ENCODE measurements at places on chromosomes 6 and 20.

GRCh38 chr20:58131551-58132142 lies 96.8 kb downstream of the ANKRD60 start:
- H3K4me3 ChIP-seq, result no peak overlapping the region
- no peak for DNase-seq
- no peaks in the 10 kb centered on the region for H3K4me1 ChIP-seq
- no peaks in the 10 kb centered on the region for H3K36me3 ChIP-seq
- H3K27me3 ChIP-seq, result peaks cover 71% of the 10 kb centered on the region
- H3K27ac ChIP-seq, result no peak overlapping the region

- peaks cover 33% of the 10 kb centered on the region for H3K4me1 ChIP-seq
- no peaks in the 10 kb centered on the region for H3K27me3 ChIP-seq
- H3K36me3 ChIP-seq, result peaks cover 82% of the 10 kb centered on the region
- DNase-seq, result no peak
- H3K4me3 ChIP-seq, result no peak overlapping the region
Measured at GRCh38 chr20:63568170-63568981, 5.7 kb downstream of the HELZ2 start.

DNA sequence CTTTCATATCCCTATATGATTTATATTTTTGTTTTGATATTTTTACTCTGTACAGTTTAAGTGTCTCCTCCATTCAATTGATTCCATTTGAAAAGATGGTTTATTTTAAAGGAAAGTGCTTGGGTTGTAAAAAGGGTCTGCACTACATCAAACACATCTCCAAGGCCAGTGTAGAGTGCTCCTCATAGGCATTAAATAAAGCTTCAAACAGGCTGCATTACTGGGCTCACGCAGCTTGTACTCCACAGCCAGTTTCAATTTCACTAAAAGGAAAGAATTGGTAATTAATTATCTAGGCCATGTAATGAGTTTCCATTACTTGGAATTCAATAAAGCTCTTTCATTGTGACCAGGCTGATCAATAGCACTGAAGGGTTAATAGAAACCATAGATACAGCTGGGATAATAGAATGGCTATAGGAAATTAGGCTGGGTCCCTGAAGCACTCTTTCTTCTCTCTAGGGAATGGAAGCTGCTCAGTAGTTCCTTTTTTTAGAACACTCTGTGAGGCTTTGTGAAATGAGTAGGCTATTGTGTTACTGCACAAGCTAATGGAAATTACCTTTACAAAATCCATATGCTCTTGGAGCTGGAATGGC lies 442.2 kb downstream of the RNF144B start:
- no peak for DNase-seq
- H3K4me1 ChIP-seq, result no peaks in the 10 kb centered on the region
- no peaks in the 10 kb centered on the region for H3K36me3 ChIP-seq
- no peaks in the 10 kb centered on the region for H3K27me3 ChIP-seq

- no peaks in the 10 kb centered on the region for H3K27me3 ChIP-seq
- H3K36me3 ChIP-seq, result no peaks in the 10 kb centered on the region
- no peaks in the 10 kb centered on the region for H3K4me1 ChIP-seq
- DNase-seq, result no peak
- H3K4me3 ChIP-seq, result no peak overlapping the region
- no peak overlapping the region for H3K27ac ChIP-seq
Measured at GRCh38 chr6:131469130-131469529, 103.9 kb upstream of the ARG1 start.

GRCh38 chr6:8557014-8557748 lies 121.8 kb upstream of the SLC35B3 start:
- no peaks in the 10 kb centered on the region for H3K36me3 ChIP-seq
- H3K4me3 ChIP-seq, result no peak overlapping the region
- H3K27me3 ChIP-seq, result no peaks in the 10 kb centered on the region
- no peak overlapping the region for H3K27ac ChIP-seq
- no peak for DNase-seq

DNA sequence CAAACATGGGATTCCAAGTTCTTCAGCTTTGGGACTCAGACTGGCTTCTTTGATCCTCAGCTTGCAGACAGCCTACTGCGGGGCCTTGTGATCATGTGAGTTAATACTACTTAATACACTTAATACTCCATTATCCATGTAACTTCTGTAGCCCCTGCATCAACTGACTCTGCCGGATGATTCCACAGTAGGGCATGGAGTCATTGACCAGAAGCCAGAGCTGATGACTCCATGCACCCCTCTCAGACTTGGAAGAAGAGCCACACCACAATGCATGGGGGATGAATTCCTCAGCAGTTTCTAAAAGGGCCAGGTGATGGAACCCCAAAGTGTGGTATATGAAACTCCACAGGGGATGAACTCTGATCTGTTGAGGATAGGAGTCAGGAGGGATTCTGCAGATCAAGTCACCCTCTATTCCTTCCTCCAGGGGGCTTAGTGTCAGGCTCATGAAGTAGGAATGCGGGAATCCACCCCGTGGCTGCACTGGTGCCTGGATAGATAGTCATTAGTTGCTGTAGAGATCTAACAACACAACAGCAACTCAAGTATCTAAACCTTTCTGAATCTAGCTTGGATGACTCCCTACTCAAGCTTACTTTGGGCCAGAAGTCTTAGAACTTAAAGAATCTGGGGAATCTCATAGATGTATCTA lies 70.2 kb downstream of the GPR6 start:
- no peak overlapping the region for H3K27ac ChIP-seq
- H3K36me3 ChIP-seq, result no peaks in the 10 kb centered on the region
- peak; percentile 16 for DNase-seq
- peaks cover 28% of the 10 kb centered on the region for H3K27me3 ChIP-seq
- H3K4me1 ChIP-seq, result peaks cover 1% of the 10 kb centered on the region

DNA sequence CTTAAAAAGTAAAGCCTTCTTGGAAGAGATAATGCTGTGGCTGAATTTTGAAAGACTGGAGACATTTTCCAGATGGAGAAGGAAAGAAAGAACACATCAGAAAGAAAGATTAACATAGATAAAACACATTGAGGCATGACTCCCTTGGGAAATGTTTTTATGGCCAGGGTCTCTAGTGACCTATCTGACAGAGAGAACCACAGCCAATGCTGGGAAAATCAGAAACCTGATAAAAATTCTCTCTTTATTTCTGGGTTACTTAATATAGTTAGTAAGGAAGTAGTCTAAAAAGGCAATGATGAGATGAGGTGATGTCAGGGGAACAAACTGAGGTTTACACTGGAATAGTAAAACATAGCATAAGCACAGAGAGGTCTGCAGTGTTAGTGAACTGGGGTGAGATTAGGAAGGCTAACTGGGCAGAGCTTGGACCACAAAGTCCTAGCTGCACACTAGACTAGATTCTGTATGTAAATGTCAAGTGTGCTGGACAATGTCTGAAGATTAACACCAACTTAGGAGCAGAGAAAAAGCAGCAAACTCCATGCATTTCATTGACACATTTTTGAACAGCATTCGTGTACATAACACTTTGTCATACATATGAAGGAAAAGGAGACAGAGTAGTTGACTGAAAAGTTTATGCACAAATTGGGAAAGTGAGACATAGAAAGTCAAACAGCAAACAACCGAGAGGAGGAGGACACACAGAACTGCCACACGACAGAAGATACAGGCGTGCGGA lies 31.0 kb downstream of the ELOVL2 start:
- no peaks in the 10 kb centered on the region for H3K36me3 ChIP-seq
- no peaks in the 10 kb centered on the region for H3K27me3 ChIP-seq
- H3K4me3 ChIP-seq, result no peak overlapping the region
- H3K4me1 ChIP-seq, result peaks cover 12% of the 10 kb centered on the region

- H3K36me3 ChIP-seq, result peaks cover 5% of the 10 kb centered on the region
- DNase-seq, result peak; percentile 48
- H3K27ac ChIP-seq, result peak overlapping the region; percentile 53
Measured at GRCh38 chr20:13017235-13017634, 8.5 kb downstream of the SPTLC3 start.

- no peaks in the 10 kb centered on the region for H3K36me3 ChIP-seq
- no peaks in the 10 kb centered on the region for H3K27me3 ChIP-seq
- no peak for DNase-seq
- H3K27ac ChIP-seq, result no peak overlapping the region
Measured at GRCh38 chr6:128719786-128720185, 163.2 kb upstream of the LAMA2 start.

GRCh38 chr6:138818496-138819194 lies 22.8 kb downstream of the ECT2L start:
- no peak overlapping the region for H3K27ac ChIP-seq
- H3K4me3 ChIP-seq, result no peak overlapping the region
- peaks cover 5% of the 10 kb centered on the region for H3K4me1 ChIP-seq
- no peaks in the 10 kb centered on the region for H3K36me3 ChIP-seq
- no peaks in the 10 kb centered on the region for H3K27me3 ChIP-seq

DNA sequence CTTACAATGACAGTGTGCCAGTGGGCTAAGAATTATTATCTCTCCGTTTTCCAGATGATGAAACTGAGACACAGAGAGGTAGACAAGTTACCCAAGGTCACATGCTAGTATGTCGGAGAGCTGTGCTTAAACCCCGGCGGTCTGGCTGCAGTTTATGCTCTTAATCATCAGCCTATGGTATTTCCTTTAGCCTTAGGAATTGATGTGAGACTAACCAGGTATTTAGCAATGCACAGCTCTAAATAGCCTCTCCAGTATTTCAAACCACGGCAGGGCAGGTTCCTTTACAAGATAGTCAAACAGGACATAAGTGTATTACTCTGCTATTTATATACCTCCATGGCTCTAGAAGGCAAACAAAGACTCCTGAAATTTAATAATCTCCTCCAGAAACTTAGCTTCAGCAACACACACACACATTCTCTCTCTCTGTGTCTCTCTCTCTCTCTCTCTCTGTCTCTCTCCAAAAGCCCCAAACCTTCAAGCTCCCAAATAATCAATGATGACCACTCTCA lies 142.0 kb upstream of the ZNF217 start:
- H3K36me3 ChIP-seq, result no peaks in the 10 kb centered on the region
- no peak overlapping the region for H3K4me3 ChIP-seq

- H3K4me1 ChIP-seq, result peaks cover 26% of the 10 kb centered on the region
- H3K27ac ChIP-seq, result peak overlapping the region; percentile 89
- no peak for DNase-seq
- H3K27me3 ChIP-seq, result no peaks in the 10 kb centered on the region
- peak overlapping the region; percentile 76 for H3K4me3 ChIP-seq
- H3K36me3 ChIP-seq, result peaks cover 17% of the 10 kb centered on the region
Measured at GRCh38 chr20:19887556-19888268, 129.4 kb upstream of the NAA20 start.

GRCh38 chr6:21615504-21615903 lies 22.0 kb downstream of the SOX4 start:
- no peak overlapping the region for H3K4me3 ChIP-seq
- no peak for DNase-seq
- peaks cover 3% of the 10 kb centered on the region for H3K4me1 ChIP-seq
- H3K27ac ChIP-seq, result no peak overlapping the region
- no peaks in the 10 kb centered on the region for H3K27me3 ChIP-seq

DNA sequence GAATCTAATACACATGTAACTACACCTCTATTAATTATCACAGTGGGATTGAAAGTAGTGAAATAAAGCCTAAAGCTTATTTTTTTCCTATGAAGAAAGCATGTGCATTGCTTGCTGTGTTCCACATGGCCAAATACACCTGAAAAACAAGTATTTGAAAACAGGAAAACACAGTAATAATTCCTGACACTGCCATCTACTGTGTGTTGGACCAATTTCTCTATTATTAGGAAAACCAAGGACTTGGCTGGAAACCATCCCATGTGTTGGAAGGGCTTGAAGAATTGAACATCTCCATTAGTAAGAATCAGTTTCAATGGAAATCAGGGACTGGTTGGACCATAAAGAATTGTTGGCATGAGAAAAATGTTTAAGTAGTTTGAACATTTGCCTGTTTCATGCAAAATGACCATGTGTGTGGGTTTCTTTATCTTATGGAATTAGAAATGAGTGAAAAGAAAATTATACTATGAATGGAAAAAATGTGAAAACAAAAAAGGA lies 124.1 kb downstream of the PHF3 start:
- H3K4me1 ChIP-seq, result no peaks in the 10 kb centered on the region
- no peak overlapping the region for H3K4me3 ChIP-seq
- no peaks in the 10 kb centered on the region for H3K27me3 ChIP-seq

DNA sequence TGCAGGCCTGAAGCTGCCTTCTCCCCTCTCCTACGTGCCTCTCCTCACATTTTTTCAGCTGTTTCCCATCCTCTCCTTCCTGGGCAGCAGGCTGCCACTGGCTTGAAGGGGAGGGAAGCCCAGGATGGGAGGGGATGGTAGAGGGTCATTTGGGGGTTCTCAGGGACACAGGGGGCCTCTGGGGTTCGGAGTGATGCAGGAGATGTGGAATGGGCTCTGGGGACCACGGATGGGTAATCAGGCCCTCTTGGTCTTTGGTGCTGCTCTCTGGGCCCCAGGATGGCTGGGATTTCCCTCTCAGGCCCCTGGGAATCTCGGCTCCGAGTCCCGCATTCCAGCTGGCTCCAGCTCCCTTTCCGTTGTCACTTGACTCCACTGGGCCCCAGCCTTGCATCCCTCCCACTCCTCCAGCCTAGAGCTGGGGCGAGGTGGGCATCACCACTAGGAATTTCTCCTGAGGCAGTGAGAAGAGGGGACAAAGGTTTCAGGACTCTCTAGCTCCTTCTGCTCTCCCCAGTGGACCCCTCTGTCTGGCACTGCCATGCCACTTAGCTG lies 2.0 kb upstream of the DDR1 start:
- no peak overlapping the region for H3K4me3 ChIP-seq
- peak; percentile 46 for DNase-seq
- no peaks in the 10 kb centered on the region for H3K27me3 ChIP-seq
- peak overlapping the region; percentile 45 for H3K27ac ChIP-seq

- H3K27ac ChIP-seq, result no peak overlapping the region
- peak overlapping the region; percentile 96 for H3K4me3 ChIP-seq
- peaks cover 33% of the 10 kb centered on the region for H3K36me3 ChIP-seq
- DNase-seq, result no peak
- H3K27me3 ChIP-seq, result no peaks in the 10 kb centered on the region
Measured at GRCh38 chr6:31896856-31897611, 464 bp downstream of the EHMT2 start.

GRCh38 chr6:43788301-43788700 lies 18.3 kb downstream of the VEGFA start:
- H3K27me3 ChIP-seq, result no peaks in the 10 kb centered on the region
- DNase-seq, result no peak
- no peak overlapping the region for H3K4me3 ChIP-seq
- H3K27ac ChIP-seq, result no peak overlapping the region

- no peak overlapping the region for H3K27ac ChIP-seq
- H3K4me1 ChIP-seq, result no peaks in the 10 kb centered on the region
- no peak overlapping the region for H3K4me3 ChIP-seq
- no peaks in the 10 kb centered on the region for H3K27me3 ChIP-seq
- no peak for DNase-seq
Measured at GRCh38 chr6:72977114-72977513, 248.2 kb downstream of the KHDC1L start.

DNA sequence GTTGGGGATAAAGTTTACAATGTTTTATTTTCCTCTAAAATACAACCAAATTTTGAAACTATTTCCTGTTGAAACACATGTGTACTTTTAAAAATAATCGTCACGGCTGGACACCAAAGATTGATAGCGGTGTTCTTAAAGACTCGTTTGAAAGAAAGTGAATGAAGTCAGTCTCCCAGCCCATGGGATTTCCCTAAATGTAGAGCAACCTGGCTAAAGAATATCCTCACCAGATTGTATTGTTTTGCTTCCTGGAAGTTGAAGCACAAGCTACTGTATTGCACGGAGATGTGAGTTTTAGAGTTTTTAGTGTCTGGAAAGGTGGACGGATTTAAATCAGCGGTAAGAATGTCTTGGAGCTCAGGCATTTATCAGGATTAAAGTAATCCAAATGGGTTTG lies 189.5 kb downstream of the THBS2 start:
- H3K36me3 ChIP-seq, result no peaks in the 10 kb centered on the region
- H3K27ac ChIP-seq, result no peak overlapping the region
- H3K4me3 ChIP-seq, result no peak overlapping the region
- no peaks in the 10 kb centered on the region for H3K27me3 ChIP-seq
- DNase-seq, result no peak

GRCh38 chr6:108170332-108171290 lies 4.8 kb downstream of the NR2E1 start:
- DNase-seq, result no peak
- H3K36me3 ChIP-seq, result no peaks in the 10 kb centered on the region
- H3K4me1 ChIP-seq, result peaks cover 48% of the 10 kb centered on the region
- no peak overlapping the region for H3K4me3 ChIP-seq
- H3K27ac ChIP-seq, result no peak overlapping the region
